Stimulated activated CD4-positive, alpha-beta T cell treated with anti-CD3 and anti-CD28 coated beads, Interleukin-4, amount 100 ng/mL, for 24 hours (primary cell): ENCODE measurements at places on chromosomes 3 and 15.

- DNase-seq, result no peak
These were observed 123.5 kb upstream of the PTX3 start for GRCh38 chr3:157313186-157313585.

DNA sequence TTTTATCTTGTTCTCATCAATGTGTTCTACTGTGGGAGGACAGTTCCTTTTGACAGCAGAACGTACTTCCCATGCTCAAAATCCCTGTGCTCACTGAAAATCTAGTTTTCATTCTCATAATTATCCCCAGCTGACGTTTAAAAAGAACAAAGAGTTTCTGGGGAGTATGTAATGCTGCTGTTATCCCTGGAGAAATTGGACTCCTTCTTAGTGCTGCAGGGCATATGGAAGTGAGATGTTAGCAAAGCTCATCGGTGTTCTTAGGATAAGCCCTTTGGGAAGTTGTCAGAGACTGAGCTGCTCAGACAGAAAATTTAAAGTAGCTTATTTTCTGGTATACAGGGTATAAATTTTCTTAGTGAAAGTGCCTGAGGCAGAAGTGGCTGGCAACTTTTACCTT lies 66.5 kb downstream of the CDAN1 start:
- no peak for DNase-seq

DNA sequence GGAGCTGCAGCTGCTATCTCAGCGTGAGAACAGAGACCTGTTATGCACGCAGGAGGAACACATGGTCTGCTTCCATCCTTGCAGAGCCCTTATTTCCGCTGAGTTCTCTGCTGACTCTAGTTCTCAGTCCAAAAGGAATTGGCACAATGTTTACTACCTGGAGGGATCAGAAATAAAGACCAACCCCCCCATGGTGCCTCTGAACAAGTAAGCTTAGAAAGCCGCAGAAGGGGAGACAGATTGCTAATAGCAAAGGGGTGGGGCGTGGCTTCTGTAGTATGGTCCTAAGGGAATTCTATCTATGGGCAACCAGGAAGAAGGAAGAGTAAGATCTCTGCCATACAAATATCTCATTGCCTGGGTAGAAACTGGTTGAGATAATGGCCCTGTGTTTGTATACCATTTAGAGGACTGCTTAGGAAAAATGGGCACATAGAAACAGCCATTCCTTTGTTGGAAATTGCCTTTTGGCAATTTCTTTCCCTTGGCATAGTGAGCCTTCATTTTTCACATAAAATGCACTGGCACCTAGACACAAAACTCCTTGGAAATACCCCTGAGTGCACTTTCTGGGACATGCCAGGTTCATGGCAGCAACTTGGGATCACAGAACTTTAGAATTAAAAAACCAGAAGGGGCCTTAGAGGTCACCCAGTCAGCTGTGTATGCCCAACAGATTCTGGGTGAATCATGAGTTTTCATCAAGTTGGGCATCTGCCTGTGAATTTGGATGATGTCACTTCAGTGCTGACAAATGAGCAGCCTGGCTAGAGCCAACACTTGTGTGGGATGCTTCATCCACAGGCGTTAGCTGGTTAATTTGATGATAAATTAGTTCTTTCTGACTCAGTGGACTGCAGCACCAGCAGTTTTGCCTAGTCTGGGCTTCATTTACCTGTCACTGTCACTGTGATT lies 57.4 kb upstream of the STXBP5L start:
- DNase-seq, result no peak

DNA sequence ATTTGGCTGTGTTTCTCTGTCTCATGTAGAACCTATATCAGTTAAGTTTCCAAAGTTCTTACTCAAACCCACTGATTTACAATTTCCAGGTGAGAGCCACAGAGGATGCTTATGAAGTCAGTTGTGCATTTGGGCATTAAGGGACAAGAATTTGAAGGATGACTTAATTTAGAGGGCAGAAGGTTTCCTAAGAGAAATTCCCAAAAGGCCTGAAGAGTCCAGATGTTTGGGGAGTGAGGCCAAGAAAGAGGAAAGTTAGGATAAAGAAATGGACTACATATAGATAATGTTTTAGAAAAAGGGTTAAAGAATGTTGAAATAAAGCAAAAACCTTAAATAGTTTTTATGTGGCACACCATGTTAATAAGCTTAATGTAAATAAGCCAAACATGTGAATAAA lies 338.7 kb upstream of the GRM7 start:
- no peak for DNase-seq

GRCh38 chr3:144128108-144128892 lies 156.7 kb downstream of the DIPK2A start:
- no peak for DNase-seq

- DNase-seq, result no peak
These were observed 67.6 kb upstream of the CTDSPL start for GRCh38 chr3:37793889-37794591.

DNA sequence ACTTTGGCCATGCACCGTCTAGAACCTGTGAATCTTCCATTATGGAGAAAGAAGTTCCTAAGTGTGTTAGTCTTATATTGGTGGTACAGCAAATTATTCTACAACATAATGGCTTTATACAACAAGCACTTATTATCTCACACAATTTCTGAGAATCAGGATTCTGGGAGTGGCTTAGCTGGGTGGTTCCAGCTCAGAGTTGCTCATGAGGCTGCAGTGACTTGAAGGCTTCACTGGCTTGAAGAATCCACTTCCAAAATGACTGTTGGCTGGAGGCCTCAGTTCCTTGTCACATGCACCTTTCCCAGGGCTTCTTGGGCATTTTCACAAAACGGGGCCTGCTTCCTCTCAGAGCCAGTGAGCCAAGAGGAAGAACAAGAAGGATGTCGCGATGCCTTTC lies 82.3 kb upstream of the RNF7 start:
- DNase-seq, result no peak

DNA sequence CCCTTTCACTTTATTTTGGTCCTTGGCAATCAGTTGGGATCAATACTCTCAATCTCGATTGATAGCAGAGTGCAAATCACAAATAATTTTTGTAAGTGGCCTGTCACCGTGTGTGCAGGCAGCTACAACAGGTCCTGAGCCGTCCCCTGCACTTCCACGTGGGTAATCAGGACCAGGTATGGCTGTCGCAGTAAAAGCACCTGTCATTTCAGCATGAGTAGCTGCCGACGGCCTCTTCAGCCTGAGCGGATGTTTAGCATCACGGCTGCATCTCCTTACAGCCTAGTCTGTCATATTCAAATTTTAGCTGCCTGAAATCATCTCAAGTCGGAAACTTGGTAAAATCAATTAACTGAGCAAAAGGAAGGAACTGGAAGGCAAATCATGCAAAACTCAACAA lies 53.0 kb upstream of the FOXP1 start:
- DNase-seq, result no peak

DNA sequence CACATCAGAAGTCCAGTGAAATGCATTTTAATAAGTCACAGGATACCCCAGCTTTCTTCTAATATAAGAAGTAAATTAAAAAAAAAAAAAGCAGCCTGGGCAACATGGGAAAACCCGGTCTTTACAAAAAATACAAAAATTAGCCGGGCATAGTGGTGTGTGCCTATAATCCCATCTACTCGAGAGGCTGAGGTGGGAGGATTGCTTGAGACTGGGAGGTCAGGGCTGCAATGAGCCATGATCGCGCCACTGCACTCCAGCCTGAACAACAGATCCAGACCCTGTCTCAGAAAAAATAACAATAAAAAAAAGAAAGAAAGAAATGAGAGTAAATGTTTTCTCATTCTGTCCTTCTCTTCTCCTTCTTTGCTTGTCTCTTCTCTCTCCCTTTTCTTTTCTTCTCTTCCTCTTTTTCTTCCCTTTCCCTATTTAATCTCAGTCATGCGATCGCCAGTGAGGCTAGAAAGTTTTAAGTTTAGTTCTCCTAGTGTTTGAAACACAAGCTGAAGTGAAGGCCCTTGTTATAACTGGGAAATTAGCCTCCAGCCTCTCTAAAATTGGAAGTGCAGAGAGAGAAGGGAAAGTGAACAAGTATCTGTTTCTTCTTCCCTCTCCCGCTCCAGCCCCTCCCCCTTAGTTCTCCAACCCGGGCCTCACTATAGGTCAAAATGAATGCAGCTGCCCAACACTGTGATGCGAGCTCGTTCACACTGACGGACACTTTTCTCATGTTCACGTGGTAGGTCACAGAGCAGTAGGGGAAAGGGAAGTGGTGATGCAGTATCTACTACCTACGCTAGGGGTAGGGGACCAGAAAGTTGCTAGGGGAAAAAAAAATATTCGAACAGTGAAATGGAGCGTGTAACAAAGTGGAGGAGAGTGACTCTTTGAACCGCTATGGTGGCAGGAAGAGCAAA lies 23.5 kb upstream of the TSC22D2 start:
- DNase-seq, result peak; percentile 39

GRCh38 chr3:10783360-10784351 lies 32.4 kb upstream of the SLC6A11 start:
- DNase-seq, result peak; percentile 47

DNA sequence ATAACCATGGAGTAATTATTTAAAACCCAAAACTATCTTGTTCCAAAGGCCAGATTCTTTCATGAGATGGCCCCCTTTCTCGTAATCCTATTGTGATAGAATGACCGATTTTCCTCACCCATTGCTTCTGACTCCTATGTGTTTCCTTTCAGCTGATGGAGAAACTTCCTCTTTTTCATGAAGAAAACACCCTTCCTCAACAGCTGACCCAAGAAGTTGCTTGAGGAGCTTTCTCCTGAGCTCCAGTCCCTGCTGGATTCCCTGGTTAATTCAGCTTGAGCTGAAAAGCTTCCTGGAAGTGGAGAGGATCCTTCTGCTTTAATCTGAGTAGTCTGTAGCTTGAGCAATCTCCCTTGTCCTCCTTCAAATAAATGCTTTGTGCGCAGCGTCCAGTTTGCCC lies 75.0 kb downstream of the BFSP2 start:
- DNase-seq, result no peak

GRCh38 chr15:90489514-90489913 lies 40.2 kb upstream of the CRTC3 start:
- no peak for DNase-seq

GRCh38 chr3:188310270-188310710 lies 156.3 kb downstream of the LPP start:
- no peak for DNase-seq

GRCh38 chr3:160635213-160635612 lies 41.7 kb upstream of the ARL14 start:
- no peak for DNase-seq

DNA sequence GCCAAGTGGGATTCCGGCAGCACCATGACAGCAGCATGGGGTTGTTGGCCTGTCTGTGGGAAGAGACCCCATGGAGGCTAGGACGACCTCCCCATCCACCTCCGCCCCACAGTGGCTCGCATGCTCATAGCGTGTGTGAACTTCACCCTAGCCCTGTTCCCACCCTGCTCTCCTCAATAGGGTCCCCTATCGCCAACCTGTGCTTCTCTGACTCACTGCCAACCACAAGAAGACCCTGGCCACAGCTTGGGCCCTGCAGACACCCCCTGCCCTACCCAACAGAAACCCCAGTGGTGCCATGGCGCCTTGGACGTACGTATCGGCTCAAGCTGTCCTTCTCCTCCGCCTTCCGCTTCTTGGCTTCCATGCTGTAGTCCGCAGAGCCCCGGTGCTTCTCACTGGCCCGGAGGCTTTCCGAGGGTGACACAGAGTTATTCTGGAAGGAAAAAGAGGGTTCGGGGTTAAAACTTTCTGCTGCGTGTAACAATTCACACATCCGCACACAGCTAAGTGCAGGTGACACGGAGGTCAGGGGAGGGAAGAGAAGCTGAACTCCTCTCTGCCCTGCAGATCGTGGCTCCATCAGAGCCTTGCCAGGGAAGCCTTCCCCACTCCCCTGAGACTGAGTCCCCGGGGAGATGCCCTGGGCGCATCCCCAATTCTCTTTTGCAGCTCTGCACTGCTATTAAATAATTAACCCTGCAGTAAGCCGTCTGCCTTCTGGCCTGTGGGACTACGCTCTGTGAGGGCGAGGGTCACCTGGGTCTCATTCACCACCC lies 37.3 kb downstream of the TLE3 start:
- DNase-seq, result no peak

DNA sequence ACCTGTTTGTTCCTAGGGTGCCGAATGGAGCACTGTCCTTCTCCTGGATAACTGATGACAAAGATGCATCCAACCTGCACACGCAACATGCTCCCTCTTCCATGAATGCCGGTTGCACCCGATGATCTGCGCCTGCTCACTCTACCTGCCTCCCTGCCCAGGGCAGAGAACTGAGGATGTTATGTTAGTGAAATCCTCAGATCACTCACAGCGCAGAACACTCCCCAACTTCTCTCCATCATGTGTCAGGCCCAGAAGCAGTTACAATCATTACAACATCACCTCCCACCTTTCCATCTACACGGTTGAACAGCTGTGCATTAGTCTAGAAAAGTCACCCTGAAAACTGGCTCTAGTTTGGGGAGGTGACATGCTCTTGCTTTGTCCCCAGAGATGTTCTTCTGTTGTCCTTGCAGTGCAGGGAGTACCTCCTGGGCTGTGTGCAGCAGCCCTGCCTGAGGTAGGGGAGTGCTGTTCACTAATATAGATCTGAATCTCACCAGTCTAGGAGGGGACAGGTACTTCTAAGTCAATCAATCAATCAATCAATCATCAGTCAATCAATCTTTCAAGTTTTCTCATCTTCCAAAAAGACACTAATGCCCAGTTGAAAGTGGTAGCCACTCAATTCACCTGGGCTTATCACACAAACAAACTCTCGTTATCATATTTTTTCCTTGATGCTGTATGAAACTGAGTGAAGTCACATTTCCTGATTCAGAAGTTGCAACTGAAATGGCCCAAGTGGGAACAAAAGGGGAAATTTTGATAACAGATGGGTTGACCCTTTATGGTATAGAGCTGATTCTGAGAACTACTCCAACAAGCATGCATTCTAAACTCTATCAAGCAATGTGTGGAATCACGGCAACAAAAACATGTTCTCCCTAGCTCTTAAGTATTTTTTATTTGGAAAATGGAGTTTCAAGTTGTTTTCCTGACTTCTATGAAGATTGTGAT lies 15.4 kb upstream of the ISLR start:
- DNase-seq, result no peak

GRCh38 chr15:89341316-89342005 lies 6.8 kb upstream of the POLG start:
- no peak for DNase-seq

GRCh38 chr3:58659051-58659675 lies 7.4 kb downstream of the FAM3D start:
- DNase-seq, result no peak

DNA sequence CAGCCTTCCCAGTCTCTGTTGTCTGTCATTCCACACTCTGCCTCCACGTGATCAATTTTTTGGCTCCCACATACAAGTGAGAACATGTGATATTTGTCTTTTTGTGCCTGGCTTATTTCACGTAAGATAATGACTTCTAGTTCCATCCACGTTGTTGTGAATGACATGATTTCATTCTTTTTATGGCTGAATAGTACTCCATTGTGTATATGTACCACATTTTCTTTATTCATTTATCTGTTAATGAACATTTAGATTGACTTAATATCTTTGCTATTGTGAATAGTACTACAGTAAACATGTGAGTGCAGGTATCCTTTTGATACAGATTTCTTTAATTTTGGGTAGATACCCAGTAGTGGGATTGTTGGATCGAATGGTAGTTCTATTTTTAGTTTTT lies 31.4 kb downstream of the ASB14 start:
- no peak for DNase-seq

GRCh38 chr15:99476413-99477222 lies 89.2 kb upstream of the MEF2A start:
- DNase-seq, result no peak
